ENCODE measurements at places on chromosomes 11 and 22. TPM values are rescaled to one million over a fixed set of nuclear protein-coding genes. Genes with fewer than 3 reads are reported as not detected.

The GUCY1A2 gene
- total RNA-seq = 0.07 TPM

The RFPL3 gene
- not detected for total RNA-seq

The USP2 gene
- 0.53 TPM for total RNA-seq

The SHANK3 gene
- 3.0 TPM for total RNA-seq

The RIBC2 gene
- 3.1 TPM for total RNA-seq

The POTEH gene
- not detected for total RNA-seq

The RAG2 gene
- total RNA-seq = not detected

The OR5P2 gene
- not detected for total RNA-seq

The CARD16 gene
- 0.23 TPM for total RNA-seq

The RASSF10 gene
- total RNA-seq = 5.7 TPM

The VWCE gene
- total RNA-seq = 0.48 TPM

Data from A549 treated with CORT108297 at 1 μM for 4 hours (cell line).